Endothelial cell of umbilical vein (primary cell): ENCODE measurements at places on chromosomes 12 and 14. TPM values are rescaled to one million over a fixed set of nuclear protein-coding genes. Genes with fewer than 3 reads are reported as not detected.

DNA sequence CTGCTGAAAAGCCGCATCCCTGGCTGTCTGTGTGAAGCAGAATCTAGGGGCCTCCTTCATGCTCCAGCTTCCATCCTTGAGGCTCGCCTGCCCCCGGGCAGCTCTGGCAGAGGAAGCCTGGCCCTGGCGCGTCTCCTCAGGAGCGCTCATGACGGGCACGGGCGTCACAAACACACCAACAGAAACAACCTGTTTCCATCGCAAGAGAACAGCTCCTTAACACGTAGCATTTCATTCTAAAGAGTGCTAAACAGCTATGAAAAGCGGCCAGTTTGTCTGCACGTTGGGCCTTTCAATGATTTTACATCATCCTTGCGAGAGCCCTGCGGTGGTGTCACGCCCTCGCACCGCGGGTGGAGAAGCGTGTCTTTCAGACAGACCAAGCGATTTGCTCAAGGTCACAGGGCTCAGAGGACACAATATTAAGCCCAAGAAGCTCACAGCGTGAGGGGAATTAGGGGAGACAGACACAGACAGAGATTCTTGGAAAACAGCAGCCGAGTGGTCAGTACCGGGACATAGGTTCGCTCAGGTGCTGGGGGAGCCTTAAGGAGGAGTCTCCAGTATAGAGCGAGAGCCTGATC lies 4.9 kb downstream of the ADGRD1 start:
- H3K4me1 ChIP-seq, result no peaks in the 10 kb centered on the region
- H3K4me3 ChIP-seq, result no peak overlapping the region
- no peak for DNase-seq
- no peaks in the 10 kb centered on the region for H3K36me3 ChIP-seq

DNA sequence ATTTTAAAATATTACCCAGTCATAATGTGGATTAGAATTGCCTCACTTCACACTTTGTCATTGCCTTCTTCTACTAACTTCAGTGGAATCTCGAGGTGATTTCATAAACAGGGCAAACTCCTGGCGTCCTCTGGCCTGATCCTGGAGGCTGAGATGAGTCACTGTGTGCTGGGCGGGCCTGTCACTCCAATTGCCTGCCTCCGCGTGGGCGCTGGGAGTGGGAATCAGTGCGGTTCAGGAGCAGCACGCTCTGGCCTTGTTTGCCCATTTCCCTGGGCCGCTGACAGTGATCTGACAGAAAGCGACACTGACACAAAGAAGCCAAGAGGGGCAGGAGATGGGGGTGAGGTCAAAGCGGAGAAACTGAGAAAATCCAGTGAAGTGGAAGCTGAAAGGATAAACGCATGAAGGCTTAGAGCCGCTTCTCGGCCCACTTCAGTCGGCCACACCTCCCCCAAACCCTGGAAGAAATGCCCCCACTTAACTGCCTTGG lies 29.7 kb downstream of the LGR5 start:
- H3K27me3 ChIP-seq, result no peaks in the 10 kb centered on the region
- no peak overlapping the region for H3K4me3 ChIP-seq
- DNase-seq, result no peak

The RNASE1 gene
- total RNA-seq, result 182 and 216 TPM in 2 replicates

- H3K36me3 ChIP-seq, result no peaks in the 10 kb centered on the region
- no peak overlapping the region for H3K4me3 ChIP-seq
- no peaks in the 10 kb centered on the region for H3K27me3 ChIP-seq
- H3K27ac ChIP-seq, result no peak overlapping the region
- DNase-seq, result no peak
Observed at GRCh38 chr12:29198901-29199300, 49.8 kb downstream of the FAR2 start.

The SLC10A1 gene
- total RNA-seq, result not detected in 2 replicates

The NANOG gene
- not detected in 2 replicates for total RNA-seq

DNA sequence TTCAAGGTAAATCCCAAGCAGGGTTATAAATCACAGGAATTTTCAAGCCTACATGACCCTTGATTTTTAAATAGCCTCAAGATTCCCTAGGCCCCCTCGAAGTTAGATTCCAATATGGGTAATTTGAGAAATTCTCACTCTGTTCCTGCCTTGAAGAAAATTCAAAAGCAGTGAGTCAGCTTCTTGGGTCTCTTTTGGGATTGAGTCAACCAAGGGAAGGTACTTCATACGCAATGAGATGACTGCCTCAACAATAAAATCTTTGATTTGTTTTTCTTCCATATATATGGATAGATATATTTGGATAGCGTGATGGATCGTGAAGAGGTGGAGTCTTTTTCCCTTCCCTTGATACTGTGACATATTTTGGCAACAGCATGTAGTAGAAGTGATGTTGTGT lies 180.4 kb upstream of the ATP2B1 start:
- no peak overlapping the region for H3K27ac ChIP-seq
- H3K4me3 ChIP-seq, result no peak overlapping the region
- no peaks in the 10 kb centered on the region for H3K36me3 ChIP-seq
- DNase-seq, result no peak
- no peaks in the 10 kb centered on the region for H3K4me1 ChIP-seq

DNA sequence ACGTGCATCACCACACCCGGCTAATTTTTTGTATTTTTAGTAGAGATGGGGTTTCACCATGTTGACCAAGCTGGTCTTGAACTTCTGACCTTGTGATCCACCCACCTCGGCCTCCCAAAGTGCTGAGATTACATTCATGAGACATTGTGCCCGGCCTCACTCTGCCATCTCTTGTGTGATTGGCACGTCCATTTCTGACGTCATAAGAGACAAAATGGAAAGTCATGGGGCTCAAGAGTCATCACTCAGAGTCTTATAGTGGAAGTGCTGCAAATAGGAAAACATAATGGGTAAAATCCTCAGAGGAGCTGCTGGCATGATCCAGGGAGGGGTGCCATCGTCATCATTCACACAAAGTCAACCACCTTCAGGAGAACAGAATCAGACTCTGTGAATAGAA lies 54.2 kb upstream of the GPATCH2L start:
- no peaks in the 10 kb centered on the region for H3K36me3 ChIP-seq
- H3K27me3 ChIP-seq, result peaks cover 2% of the 10 kb centered on the region
- no peak overlapping the region for H3K27ac ChIP-seq
- no peak for DNase-seq

DNA sequence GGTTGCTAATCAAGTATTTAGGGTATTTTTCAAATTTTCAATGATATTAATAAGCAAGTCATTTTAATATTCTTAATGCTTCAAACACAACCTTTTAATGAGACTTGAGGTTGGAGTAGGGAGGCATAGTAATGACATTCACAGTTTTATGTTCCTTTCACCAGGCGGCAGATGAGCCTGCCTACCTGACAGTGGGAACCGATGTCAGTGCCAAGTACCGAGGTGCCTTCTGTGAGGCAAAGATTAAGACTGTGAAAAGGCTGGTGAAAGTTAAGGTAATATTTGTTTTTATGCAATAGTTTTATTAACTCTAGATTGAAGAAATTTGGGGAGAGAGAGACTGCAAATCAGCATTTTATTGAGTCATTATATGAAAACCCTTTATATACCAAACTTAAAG lies 3.1 kb downstream of the ARID4A start:
- H3K36me3 ChIP-seq, result peaks cover 6% of the 10 kb centered on the region
- H3K27me3 ChIP-seq, result no peaks in the 10 kb centered on the region
- H3K4me1 ChIP-seq, result peaks cover 8% of the 10 kb centered on the region
- no peak overlapping the region for H3K27ac ChIP-seq
- no peak for DNase-seq
- H3K4me3 ChIP-seq, result no peak overlapping the region

The IL26 gene
- not detected in 2 replicates for total RNA-seq

GRCh38 chr12:92438641-92439419 lies 264.0 kb upstream of the PLEKHG7 start:
- H3K27me3 ChIP-seq, result no peaks in the 10 kb centered on the region
- H3K27ac ChIP-seq, result no peak overlapping the region
- H3K36me3 ChIP-seq, result no peaks in the 10 kb centered on the region
